Left kidney (tissue), 8 donors: ENCODE measurements at places on chromosomes 13 and 19. TPM values are rescaled to one million over a fixed set of nuclear protein-coding genes. Genes with fewer than 3 reads are reported as not detected.

ERICH4 gene
- polyA plus RNA-seq = 6.3 TPM

ZNF829 gene
- polyA plus RNA-seq = 9.7 TPM

RABAC1 gene
- 45.4 TPM for polyA plus RNA-seq

ARL11 gene
- polyA plus RNA-seq = 0.70 TPM

TJP3 gene
- polyA plus RNA-seq = 7.5 TPM

DAND5 gene
- polyA plus RNA-seq = 0.18 TPM

IFI30 gene
- polyA plus RNA-seq = 11.3 TPM

ZNF577 gene
- polyA plus RNA-seq = 45.9 TPM
